ENCODE measurements at places on chromosomes 1 and 21. TPM values are rescaled to one million over a fixed set of nuclear protein-coding genes. Genes with fewer than 3 reads are reported as not detected.

Gene KRTCAP2
- total RNA-seq: 220 TPM

Gene HNRNPU
- total RNA-seq: 469 TPM

Gene SORT1
- total RNA-seq: 6.2 TPM

Gene SMIM1
- total RNA-seq: not detected

Gene C8B
- not detected for total RNA-seq

Gene IL19
- 0.95 TPM for total RNA-seq

Gene AMPD1
- total RNA-seq: not detected

Gene PROK1
- not detected for total RNA-seq

Gene PRKAA2
- total RNA-seq: not detected
